ENCODE measurements at places on chromosomes 4 and X.

DNA sequence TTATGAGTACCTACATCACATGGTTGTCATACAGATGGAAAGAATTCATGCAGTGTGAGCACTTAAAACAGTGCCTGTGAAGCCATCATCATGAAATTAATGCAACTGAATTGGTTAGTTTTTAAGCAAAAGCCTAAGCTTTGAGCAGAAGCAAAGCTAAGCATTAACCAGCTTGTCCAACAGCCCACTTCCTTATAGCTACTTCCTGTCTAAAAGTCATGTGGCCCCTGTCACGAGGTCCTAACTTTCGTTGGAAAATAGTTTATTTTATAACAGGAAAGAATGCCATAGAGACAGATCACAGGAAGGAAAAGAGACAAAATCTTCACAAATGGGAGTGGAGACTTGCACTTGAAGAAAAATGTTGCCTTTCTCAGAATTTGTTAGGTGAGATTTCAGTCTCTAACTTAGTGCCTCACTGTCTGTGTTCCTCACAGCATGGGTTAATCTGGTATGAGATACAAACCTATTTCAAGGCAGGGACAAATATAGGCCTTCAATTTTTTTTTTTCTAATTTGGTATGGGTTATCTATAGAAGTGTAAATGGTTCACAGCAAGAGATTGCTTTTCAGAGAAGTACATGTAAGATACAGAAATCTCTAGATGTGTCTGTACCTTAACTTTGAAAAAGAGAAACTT is 27.7 kb upstream of the VCX start:
- DNase-seq = no peak

- peak; percentile 30 for DNase-seq
These were observed 82.7 kb upstream of the GPM6B start for GRCh38 chrX:13899607-13900006.

DNA sequence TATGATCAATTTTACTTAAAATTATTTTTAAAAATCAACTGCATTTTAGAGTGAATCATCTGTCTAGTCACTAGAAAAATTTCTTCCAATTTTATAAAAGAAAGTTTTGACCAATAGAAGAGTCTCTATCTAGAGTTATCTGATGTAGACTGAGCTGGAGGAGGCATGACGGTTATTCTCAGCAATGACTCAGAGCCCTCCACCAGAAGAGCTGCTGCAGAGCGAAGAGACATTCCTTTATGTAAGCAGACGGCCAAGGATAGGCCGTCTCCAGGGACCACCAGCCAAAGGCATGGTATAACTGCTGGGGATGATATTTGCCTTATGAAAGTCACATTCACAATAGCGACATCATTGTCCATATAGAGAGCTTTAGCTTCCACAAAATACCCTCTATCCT is 23.0 kb downstream of the LDB2 start:
- DNase-seq = peak; percentile 84

DNA sequence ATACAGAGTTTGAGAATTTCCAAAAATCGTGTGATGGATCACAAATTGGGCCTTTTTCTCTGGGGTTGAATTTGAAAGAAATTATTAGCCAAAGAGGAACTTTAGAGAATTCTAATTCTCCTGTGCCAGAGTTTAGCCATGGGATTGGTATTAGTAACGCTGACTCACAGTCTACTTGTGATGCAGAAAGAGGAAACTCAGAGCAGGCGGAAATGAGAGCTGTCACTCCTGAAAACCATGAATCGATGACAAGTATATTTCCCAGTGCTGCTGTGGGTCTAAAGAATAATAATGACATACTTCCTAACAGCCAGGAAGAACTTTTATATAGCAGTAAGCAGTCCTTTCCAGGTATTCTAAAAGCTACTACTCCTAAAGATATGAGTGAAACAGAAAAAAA is 64.9 kb downstream of the N4BP2 start:
- peak; percentile 78 for DNase-seq

DNA sequence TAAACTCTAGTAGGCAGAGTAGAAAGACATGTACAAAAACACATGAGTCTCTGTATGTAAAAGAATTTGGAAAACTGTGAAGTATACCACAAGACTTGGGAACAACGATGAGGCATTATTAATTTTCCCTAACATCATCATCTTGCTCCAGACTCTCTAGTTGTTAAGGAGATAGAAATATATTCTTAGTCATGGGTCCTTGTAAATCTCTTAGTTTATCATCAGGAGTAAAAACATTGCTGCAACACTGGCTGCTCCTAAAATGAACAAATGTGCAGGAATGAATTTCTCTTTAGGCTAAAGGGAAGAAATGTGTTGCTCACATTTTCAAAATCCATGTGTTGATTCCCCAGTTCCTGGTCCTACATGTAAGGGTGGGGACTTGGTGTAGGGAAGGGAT is 384.6 kb downstream of the STIM2 start:
- DNase-seq = no peak

- DNase-seq = peak; percentile 43
These were observed 1.1 kb downstream of the FBXW7 start for GRCh38 chr4:152534541-152535359.

DNA sequence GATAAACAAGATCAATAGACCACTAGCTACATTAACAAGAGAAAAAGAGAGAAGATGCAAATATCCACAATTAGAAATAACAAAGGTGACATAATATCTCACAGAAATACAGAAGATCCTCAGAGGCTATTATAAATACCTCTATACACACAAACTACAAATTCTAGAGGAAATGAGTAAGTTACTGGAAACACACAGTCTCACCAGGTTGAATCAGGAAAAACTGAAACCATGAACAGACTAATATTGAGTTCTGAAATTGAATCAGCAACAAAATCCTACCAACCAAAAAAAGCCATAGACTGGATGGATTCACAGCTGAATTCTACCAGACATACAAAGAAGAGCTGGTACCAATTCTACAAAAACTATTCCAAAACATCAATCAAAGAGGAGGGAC is 211.8 kb upstream of the CPEB2 start:
- no peak for DNase-seq

GRCh38 chrX:136210806-136211205 is 40.4 kb downstream of the MAP7D3 start:
- no peak for DNase-seq

DNA sequence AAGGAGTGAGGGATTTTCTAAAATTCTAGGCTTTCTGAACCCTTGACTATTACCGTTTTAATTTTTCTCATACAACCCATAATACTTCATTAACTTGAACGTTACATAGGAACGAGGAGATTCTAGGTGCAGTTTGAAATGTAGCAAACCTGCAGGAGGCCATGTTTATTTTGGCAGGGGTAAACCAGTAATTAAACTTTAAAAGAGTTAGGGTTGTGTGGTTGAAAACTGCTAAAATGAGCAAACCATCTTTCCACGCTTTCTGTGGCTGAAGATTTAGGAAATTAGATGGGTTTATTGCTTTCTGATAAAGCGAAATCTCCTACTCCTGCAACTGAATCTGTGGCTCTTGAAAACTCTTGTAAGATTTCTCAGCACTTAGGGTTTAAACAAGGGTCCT is 1.7 kb downstream of the PHEX start:
- DNase-seq = no peak

DNA sequence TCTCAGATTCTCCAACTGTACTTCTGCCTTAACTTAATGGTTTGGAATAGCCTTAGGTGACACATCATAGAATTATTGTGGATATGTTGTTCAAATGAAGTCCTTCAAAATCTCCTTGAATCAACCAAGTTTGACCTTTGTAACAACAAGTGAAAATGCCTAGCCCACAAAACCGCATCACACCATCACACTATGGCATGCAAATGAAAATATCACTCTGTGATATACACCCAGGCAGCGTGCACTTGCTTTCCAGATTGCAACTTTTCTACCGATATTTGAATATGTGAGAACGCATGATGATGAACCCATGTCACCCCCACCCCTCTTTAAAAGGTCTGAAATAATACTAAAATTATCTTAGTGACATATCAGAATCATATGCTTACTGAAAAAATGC is 656.7 kb downstream of the GABRG1 start:
- DNase-seq = no peak

- peak; percentile 94 for DNase-seq
These were observed 759.3 kb downstream of the FSTL5 start for GRCh38 chr4:161404346-161405110.

Data from mesenchymal stem cell (in vitro differentiated cells and primary cell).